ENCODE measurements at places on chromosomes 2 and 18.

GRCh38 chr2:201696151-201696659 is 2.2 kb downstream of the MPP4 start:
- no peak for DNase-seq

- DNase-seq, result no peak
These were observed 319.9 kb downstream of the AGPS start for GRCh38 chr2:177712462-177712861.

- DNase-seq, result no peak
These were observed 35.1 kb downstream of the MAPK4 start for GRCh38 chr18:50594942-50595341.

GRCh38 chr18:66438711-66439536 is 165.0 kb downstream of the CDH19 start:
- DNase-seq, result no peak

DNA sequence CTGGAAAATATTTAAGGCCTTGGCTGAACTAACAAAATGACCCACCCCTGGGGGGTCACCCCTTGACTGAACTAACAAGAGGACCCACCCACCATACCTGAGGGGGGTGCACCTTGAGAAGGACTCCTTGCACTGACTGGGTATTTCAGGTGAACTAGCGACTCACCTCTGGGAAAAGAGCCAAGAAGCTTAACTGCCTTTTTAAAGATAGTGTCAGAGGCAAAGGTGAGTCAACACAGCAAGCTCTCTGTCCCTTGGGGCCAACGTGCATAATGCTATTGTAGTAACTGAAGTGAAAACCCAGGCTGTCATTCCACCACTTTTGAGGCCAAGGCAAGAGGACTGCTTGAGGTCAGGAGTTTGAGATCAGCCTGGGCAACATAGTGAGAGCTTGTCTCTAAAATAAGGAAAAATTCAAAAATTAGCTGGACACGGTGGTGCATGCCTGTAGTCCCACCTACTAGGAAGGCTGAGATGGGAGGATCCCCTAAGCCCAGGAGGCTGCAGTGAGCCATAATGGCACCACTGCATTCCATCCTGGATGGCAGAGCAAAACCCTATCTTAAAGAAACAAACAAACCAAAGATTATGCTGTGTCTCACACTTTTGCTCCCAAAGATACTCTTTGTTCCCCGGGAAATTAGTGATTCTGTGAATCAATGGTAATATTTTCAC is 36.4 kb upstream of the ZCCHC2 start:
- DNase-seq, result no peak

- DNase-seq, result no peak
These were observed 64.9 kb upstream of the CAPN13 start for GRCh38 chr2:30871980-30872789.

GRCh38 chr2:150127346-150127990 is 360.0 kb downstream of the RND3 start:
- no peak for DNase-seq

GRCh38 chr18:22778996-22779395 is 154.1 kb upstream of the RBBP8 start:
- DNase-seq, result no peak

- no peak for DNase-seq
These were observed 17.3 kb upstream of the ARHGAP25 start for GRCh38 chr2:68717305-68717661.

GRCh38 chr18:59788791-59789106 is 91.5 kb upstream of the CCBE1 start:
- DNase-seq, result no peak

DNA sequence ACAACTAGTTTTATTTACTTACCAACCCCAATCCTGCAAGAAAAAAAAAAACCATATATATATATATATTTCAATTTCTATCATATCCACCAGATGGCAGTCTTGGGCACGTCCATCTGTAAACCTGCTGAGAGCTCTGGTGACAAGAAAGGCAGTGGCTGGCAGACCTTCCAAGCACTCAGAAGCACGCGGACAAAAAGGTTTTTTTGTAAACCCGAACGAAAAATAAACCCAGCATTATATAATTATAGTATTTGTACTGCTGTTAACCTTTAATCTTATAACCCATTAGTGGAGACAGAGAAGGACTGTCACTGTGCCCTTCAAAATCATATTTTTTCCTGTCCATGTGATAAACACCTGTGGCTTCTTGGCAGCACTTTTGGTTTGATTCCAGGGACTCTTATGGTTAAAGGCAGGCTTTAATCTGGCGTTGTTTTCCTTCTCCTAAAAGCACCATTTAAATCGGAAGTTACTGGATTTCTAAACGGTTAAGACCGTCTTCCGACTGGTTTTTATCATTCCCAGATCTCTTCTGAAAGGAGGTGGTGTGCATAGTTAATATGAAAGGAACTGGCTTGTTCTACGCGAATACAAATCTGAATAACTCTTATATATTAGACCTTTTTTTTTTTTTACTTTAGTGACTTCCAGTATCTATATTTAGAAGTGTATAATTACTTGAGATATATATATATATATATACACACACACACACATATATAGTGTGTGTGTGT is 31.0 kb upstream of the SLC3A1 start:
- peak; percentile 64 for DNase-seq

- DNase-seq, result no peak
These were observed 76.9 kb downstream of the MYT1L start for GRCh38 chr2:2254206-2254605.

- DNase-seq, result no peak
These were observed 85.6 kb downstream of the DDX1 start for GRCh38 chr2:15677141-15677843.

GRCh38 chr18:58565021-58565420 is 63.9 kb downstream of the ALPK2 start:
- no peak for DNase-seq

DNA sequence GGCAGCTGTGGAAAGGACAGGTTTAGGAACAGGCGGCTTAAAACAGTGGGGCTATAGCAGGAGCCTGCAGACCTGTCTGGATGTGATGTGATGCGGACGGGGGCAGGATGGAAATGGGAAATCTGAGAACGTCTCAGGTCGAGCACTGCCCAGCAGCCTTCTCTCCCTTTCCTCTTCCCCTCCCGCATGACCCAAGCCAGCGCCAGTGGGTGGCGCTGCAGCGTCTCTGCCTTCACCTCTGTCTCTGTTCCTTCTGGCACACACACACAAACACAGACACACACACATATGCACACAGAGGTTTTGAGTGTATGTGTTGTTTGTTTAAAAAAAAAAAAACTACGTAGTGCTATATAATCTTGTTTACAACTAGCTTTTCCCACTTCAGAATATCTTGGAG is 82.0 kb upstream of the SLC66A3 start:
- no peak for DNase-seq

GRCh38 chr2:166984797-166985196 is 96.5 kb downstream of the XIRP2 start:
- no peak for DNase-seq

DNA sequence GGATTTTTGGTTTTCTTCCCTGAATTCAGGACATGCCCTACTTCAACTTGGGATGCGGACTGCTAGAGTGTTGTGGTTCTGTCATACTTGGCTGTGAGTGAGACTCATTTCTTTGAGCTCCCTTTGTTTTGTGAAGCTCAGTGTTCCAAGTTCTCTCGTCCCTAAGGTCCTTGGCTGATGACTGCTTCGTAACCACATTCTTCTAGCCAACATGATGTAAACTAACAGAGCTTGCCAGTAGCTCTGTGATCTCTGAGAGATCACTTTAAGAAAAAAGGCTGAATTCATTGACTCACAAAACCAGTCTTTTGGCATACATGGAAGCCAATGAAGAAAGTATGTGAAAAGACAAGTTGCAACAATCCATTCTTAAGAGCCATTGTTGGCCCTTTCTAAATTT is 96.9 kb upstream of the MSTN start:
- DNase-seq, result no peak

- DNase-seq, result no peak
These were observed 46.4 kb upstream of the SPTBN1 start for GRCh38 chr2:54409752-54410151.

- DNase-seq, result no peak
These were observed 40.1 kb upstream of the SOS1 start for GRCh38 chr2:39160982-39161381.

DNA sequence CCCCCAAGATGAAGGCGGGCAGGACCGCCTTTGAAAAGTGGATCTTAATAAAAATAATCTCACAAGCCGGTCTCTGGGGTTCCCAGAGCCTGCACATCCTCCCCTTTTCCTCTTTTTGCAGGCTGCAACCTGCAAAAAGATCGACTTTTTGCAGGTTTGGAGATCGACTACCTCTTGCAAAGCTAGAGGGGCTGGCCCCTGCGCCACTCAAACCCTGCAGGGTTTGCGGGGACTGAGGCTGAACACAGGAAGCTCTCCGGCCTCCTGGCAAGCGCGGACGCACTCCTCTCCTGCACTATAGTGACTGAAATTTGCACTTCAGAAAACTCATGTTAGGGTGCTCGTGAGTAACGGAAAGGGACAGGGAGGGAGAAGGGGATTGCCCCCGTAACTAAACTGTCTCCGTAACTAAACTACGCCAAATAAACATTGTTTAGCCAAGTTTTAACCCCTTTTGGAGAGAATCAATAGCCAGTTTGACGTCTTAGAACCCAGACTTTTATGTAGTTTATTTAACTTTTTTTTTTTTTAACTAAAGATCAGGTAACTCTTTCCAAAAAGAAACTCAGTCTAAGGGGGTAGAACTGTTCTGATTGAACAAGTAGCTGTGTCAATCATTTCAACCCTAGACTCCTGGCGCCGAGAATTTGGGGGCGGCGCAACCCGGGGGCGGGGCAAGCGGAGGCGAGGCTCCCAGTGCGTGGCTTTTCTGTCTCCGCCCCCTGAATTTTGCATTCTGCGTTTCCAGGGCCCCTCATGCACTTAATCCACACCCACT is 2.5 kb downstream of the IGFBP5 start:
- DNase-seq, result no peak

- DNase-seq, result no peak
These were observed 60.9 kb upstream of the SIX2 start for GRCh38 chr2:45070113-45070652.

- DNase-seq, result no peak
These were observed 424.5 kb upstream of the SPRED2 start for GRCh38 chr2:65856928-65857327.

GRCh38 chr2:73022024-73022568 is 49.4 kb downstream of the SFXN5 start:
- DNase-seq, result no peak

DNA sequence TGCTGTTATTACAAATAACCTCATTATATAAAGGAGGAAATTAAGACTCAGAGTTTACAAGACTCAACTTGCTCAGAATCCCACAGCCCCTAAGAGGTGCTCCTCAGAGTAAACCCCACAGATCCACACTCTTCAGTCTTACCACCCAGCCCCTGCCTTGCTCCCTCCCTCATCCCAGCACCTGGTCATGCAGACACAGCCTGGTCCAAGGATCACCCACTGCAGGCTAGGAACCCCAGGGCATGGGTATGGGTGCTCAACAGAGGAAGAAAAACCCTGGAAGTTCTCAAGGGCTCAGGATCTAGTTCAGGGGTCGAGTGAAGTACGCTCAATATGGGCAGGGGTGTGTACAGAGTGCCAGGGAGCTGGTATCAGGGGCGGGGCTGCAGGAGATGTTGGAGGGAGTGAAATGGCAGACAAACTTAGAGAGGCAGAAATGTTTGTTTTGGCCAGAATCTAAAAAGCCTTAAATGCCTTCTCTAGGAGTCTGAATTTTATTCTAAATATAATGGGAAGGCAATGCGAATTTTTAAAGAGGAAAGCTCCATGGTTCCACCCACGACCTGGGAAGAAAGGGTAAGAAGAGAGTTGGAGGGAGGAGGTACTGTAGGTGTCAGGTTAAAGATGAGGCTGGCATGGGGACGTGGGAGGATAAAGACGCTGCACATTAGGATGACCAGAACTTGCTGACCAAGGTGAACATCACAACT is 79.1 kb upstream of the MGAT4A start:
- DNase-seq, result no peak

DNA sequence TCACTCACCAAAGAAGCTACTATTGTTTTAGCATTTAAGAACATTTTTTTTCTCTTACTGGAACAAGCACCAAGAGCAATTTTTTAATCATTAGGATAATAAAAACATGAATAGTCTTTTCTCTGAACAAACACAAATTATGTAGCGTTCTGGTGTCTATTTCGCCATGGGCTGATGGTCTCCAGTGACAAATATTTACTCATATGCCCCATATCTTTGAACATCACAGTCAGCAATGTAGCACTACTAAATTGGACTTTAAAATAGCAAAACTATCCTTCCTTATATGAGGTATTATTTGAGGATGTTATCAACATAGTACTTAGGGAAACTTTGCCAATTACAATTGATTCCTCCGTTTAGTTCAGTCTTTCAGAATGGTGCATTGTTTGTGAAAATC is 1326.0 kb upstream of the ZEB2 start:
- no peak for DNase-seq

DNA sequence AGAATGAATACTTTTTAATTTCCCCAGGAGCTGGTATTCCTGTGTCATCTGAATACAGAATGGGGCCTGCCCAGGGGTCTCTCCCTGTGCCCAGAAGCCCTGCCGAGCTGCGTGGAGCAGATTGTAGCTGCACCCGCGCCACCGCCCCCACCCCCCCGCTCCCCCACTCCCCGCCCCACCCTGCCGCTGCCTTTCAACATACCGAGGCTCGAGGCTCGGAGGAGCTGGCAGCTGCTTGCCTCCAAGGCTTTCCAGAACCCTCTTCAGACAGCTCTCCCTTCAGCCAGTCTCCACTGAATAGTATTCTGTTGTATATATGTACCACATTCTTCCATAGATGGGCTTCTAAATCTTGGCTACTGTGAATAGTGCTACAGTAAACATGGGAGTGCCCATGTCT is 150.7 kb downstream of the TSN start:
- no peak for DNase-seq

DNA sequence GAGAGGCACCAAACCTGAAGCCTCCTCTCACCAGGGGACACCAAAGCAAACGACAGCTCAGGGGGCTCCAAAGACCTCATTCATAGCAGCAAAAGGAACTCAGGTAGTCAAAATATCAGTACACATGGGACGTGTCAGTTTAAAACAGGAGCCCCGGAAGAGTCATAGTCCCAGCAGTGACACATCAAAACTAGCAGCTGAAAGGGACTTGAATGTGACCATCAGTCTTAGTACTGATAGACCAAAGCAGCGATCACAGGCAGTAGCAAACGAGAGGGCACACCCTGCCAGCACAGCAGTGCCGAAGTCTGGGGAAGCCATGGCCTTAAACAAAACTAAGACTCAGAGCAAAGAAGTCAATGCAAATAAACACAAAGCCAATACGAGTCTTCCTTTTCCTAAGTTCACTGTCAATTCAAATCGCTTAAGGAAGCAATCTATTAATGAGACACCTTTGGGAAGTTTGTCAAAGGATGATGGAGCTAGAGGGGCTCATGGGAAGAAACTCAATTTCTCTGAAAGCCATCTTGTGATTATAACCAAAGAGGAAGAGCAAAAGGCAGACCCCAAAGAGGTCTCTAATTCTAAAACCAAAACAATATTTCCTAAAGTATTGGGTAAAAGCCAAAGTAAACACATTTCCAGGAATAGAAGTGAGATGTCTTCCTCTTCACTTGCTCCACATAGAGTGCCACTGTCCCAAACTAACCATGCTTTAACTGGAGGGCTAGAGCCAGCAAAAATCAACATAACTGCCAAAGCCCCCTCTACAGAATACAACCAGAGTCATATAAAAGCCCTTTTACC is 1.2 kb downstream of the GALNT5 start:
- DNase-seq, result no peak

- DNase-seq, result no peak
These were observed 161.4 kb downstream of the PXDN start for GRCh38 chr2:1582891-1583341.

- no peak for DNase-seq
These were observed 167.5 kb downstream of the ALK start for GRCh38 chr2:29753671-29754444.

All from GF-D8 (cell line).